ENCODE measurements at places on chromosomes 7 and 10.

DNA sequence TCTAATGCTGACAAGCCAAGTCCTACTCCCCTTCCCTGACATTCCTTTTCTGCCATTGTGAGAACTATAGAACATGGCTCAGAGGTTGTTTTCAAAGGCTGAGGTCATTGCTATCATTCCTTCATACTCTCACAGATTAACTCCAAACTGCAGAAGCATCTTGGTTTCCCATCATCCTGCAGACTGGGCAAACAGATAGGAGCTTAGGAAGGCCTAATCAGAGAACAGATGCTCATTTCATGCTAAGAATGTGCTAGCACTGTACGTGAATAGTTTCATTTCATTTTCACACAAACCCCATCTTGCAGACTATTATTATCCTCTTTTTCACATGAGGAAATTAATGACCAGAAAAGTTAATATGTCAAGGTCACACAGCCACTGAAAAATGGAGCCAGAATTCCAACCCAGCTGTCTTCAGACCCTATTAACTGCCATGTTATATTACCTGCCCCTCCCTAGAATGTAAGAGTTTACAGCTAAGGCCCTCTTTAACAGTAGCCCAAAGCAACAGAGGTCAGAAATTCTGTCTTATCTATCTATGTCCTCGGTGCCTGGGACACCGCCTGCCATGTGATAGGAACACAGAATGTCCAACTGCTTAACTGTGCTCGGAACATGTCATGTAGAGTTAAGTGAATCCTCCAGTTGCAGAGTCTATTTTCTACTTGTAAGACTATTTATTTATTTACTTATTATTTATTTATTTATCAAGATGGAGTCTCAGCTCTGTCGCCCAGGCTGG is 2.9 kb upstream of the LCOR start:
- DNase-seq = no peak

DNA sequence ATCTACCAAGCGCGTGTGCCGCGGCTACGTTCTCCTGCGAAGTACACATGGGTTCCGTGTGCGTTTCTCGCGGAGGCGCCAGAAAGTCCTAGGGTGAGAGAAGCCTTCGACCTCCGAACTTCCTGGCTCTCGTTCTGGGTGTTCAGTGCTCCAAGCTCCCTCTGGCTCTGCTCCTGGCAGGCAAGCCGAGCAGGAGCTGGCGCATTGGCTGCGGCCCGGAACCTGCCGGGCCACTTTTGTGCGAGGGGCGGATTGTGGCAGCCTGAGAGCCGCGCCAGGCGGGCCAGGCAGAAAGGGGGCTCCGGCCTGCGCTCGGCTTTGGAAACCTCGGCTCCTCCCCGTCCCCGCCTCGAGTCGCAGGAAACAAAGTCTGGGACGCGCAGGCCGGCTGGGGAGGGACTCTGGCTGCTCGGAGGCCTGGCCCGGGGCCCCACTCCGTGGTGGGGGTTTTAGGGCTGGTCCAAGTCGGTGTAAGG is 9.6 kb downstream of the EMX2 start:
- no peak for DNase-seq

DNA sequence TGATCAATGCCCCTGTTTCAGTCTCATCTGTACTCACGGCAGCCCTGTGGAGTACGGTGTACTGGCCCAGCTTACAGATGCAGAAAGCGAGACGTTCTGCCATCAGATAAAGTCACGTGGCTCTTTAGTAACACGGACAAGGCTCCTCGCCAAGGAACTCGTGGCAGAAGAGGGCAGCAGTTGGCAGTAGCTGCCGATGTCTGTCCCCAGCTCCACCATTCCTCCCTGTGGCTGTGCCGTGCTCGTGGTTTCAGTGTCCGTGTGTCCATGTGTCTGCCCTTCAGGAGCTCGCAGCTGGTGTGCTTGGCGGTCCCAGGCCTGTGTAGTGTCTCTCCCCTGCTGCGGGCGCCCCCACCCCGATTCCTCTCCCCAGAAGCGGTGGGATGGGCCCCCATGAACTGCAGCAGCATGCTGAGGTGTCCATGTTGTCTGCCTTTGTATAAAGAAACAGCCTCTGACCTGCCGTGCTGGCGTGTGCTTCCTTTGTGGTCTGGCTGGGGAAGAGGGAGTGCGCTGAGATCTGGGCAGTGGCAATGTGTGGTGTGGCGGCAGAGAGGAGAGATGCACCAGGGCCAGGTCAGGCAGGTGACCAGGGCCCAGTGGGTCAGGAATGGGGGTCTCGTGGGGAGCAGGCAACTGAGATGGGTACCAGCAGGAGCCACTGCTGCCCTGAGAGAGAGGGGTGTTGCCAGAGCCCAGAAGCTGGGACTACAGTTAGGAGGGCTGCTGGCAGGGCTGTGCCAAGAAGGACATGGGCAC is 9.8 kb downstream of the RHBDD2 start:
- no peak for DNase-seq

- DNase-seq = no peak
These were observed 12.2 kb downstream of the ADAM8 start for GRCh38 chr10:133264461-133264860.

DNA sequence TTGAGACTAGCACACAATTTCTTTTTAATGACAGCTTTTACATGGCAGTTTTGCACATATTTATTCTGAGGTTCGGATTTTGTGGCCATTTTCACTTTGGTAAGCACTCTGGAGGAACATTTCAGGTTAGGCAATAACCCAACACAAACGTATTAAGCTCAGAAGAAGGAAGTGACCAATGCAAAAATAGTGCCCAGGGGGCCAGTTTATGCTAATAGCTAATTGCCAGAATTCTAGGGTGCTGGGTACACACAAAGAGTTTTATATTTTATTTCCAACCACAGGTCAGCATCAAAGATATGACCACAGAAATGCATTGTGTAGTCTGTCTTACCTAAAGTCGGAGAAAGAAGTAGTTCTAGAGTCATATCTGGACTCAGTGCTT is 8.4 kb upstream of the AGR2 start:
- no peak for DNase-seq

DNA sequence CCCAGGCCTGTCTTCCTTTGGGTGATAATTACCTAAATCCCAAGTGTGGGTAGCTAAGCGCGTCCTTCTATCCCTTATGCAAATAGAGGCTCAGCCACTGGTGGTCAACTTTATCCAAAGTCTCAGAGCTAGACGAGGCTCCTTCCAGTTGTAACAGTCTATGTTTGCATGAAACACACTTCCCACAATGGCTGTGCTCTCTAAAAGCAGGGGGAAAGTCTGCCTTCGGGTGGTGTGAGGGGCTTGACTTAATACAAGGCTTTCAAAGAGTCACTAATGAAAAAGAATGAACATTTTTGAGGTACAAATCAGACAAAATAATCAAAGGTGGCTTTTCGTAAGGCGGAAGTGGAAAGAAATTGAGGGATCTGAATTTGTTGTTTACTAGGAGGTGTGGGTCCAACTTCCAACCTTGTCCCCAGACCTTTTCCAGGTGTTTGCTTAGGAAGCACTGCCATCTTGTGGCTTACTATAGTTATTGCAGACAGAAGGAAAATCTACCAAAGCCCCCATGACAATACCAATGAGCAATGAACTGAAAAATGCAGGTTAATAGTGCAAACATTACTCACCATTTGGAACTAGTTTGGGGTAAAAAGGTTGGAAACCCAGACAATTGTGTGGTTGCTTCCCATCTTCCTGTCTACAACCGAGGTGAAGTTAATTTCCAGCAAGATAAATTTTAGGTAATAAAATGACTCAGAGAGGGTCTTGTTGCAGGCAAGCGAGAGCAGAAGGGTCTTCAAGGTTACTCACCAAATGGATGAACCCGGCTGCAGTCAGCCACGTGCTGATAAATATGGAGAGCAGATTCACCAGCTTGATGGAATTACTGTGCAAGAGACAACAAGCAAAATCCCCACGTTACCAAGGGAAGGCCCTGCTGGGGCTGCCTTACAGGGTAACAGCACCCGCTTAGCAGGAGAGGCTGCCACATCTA is 525.7 kb downstream of the KCNMA1 start:
- no peak for DNase-seq

DNA sequence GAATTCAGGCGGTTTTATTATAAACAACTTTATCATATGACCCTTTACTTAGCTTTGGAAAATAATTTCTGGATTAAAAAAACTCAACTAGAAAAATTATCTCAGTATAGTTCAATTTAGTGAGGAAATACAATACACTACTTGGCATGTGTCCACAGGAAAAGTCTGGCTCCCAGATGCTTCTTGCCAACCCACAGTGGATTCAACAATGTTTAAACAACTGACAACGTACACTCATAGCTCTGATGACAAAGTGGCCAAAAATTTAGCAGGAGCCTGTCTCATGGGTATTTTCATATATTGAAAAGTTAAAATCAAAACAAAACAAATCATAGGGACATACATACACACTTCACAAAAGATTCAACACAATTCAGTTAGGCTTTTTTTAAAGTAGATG is 158.8 kb downstream of the SKAP2 start:
- no peak for DNase-seq

- no peak for DNase-seq
These were observed 4.1 kb upstream of the CPED1 start for GRCh38 chr7:120984406-120984805.

DNA sequence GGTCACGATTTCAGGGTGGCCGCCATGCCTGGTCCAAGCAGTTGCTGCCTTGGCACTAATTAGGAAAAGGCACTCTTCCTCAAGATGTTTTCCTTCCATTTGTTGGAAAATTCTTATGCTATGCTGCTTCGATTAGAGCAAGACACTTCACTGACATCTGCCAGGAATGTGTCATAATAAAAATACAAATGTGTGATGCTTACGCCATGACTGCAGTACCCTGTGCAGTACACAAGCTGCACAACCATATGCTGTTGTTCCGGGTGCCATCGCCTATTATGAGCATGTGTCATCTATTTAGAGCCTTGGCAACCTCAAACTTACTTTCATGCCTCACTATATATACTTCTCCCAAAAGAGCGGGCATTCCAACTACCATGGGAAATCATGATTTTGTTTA is 14.9 kb upstream of the MPP7 start:
- no peak for DNase-seq

DNA sequence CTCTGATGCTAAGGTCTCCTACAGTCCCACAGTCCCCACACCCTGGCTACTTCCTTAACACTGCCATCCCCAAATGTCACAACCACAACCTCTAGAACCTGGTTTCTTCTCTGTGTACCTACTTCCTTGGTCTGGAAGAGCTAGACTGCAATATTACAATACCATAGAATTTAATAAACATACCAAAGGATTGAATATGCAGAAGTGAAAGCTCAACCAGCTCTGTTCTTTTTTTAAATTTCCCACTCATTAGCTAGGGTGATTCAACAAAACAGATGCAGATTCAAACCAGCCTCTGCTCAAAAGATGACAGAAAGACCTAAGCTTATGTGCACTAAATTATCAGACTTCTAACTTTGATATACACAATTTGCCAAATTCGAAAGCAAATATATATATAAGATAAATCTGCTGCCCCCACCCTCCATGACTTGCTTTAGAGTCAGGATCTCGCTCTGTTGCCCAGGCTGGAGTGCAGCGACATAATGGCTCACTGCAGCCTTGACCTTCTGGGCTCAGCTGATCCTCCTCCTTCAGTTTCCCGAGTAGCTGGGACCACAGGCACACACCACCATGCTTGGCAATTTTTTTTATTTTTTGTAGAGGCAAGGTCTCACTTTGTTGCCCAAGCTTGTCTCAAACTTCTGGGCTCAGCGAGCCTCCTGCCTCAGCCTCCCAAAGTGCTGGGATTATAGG is 212.6 kb downstream of the CHCHD3 start:
- DNase-seq = no peak

DNA sequence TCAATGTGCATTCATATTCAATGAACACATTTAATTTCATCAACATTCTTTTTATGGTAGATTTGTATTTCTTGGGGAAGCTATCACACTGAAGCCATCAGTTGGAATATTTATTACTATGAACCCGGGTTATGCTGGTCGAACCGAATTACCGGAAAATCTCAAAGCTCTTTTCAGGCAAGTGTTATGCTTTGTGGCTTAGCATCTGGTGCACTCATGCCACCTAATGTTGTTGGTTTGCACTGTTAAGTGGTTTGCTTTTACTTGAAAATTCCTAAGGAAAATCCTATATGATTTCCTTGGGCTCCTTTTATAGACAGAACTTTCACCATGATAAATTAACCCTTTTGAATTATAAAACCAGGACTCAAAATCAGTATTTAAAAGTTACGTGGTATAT is 147.9 kb downstream of the DNAH11 start:
- DNase-seq = no peak

GRCh38 chr10:99292159-99292558 is 37.0 kb upstream of the CNNM1 start:
- DNase-seq = no peak

- DNase-seq = no peak
These were observed 1050.9 kb upstream of the C7orf33 start for GRCh38 chr7:147539685-147540084.
